Osteocyte (in vitro differentiated cells): ENCODE measurements at places on chromosomes 16 and 17.

- no peak overlapping the region for H3K4me3 ChIP-seq
- no peaks in the 10 kb centered on the region for H3K36me3 ChIP-seq
- no peaks in the 10 kb centered on the region for H3K27me3 ChIP-seq
- no peak overlapping the region for H3K27ac ChIP-seq
Measured at GRCh38 chr17:18139498-18139897, 30.9 kb downstream of the MYO15A start.

GRCh38 chr17:59804901-59805465, 87.8 kb downstream of the TUBD1 start:
- peak overlapping the region; percentile 80 for H3K27ac ChIP-seq
- peaks cover 28% of the 10 kb centered on the region for H3K4me1 ChIP-seq
- no peak for DNase-seq

DNA sequence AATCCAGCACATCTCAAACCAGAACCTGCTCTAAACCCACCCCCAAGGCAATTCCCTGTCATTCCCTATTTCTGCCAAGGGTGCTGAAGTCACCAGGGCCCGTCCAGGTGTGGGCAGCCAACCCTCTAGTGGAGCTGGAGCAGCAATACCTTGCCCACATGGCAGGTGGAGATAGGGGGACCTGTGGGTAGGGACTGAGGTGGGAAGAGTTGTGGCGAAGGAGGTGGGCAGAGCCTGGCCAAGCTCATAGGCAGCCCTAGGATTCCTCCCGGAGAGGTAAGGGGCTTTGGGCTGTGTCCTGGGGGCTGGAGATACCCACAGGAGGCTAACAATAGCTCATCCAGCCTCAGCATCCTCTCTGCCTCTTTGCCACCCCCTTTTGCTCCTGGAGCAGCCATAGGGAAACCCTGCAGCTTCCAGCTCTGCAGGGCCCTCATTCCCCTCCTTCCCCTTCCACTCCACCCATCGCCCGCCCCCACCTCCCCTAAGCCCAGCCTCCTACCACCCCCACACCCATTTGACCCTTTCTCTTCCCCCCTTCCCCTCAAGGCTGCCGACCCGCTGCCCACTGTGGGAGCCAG, 30.4 kb upstream of the CRHR1 start:
- H3K36me3 ChIP-seq: no peaks in the 10 kb centered on the region
- H3K27me3 ChIP-seq: peaks cover 31% of the 10 kb centered on the region
- H3K4me1 ChIP-seq: no peaks in the 10 kb centered on the region
- no peak overlapping the region for H3K4me3 ChIP-seq
- no peak for DNase-seq
- no peak overlapping the region for H3K27ac ChIP-seq

GRCh38 chr16:29996766-29997250, 767 bp downstream of the INO80E start:
- DNase-seq: no peak
- H3K27me3 ChIP-seq: no peaks in the 10 kb centered on the region
- peak overlapping the region; percentile 95 for H3K27ac ChIP-seq
- peak overlapping the region; percentile 99 for H3K4me3 ChIP-seq
- H3K4me1 ChIP-seq: peaks cover 23% of the 10 kb centered on the region
- no peaks in the 10 kb centered on the region for H3K36me3 ChIP-seq

DNA sequence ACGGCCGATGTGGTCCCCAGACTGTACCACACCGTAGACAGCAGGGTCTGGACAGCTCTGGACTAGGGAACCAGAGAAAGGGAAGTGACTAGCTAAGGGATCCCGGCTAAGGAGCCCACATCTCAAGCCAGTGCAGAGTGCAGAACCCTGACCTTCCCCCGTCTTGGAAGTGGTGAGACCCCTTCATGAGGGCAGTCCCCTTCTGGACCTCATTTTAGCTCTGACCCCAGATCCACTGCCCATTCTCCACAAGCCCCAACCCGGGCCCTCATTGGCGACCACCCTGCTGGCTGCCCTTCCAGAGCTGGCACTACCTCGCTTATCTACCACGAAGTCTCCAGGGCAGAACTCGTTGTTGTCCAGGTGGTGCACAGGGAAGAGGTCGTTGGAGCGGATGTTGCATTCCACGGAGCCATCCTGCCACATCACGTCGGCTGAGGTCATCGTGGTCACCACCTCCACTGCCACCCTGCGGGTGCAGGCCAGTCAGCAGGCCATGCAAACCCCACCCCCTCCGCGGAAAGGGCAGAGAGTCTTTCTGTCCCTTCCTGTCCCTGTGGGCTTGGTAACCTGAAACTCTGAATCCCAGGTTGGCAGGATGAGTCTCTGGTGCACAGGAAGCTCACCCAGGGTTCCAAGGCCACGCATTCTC, 14.2 kb downstream of the SPHK1 start:
- no peak overlapping the region for H3K27ac ChIP-seq
- no peaks in the 10 kb centered on the region for H3K4me1 ChIP-seq
- no peak for DNase-seq
- no peaks in the 10 kb centered on the region for H3K27me3 ChIP-seq
- peaks cover 45% of the 10 kb centered on the region for H3K36me3 ChIP-seq
- no peak overlapping the region for H3K4me3 ChIP-seq

DNA sequence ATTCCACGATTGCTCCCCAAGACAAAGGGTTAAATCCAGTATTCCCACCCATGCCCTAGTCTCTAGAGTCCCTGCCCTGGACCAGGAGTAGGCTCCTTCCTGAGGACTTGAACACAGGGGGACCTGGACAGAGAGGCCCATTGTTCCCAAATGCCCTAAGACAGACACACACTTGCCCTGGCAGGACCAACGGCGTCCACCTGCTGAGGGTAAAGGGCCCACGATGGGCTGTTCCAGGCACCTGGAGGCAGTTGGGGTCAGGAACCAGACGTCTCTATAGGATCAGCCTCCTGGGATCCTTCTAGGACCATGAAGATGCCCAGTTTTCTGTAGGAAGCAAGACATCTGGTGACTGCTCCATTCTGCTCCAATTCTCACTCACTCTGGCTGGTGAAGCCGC, 39.3 kb downstream of the TNFRSF13B start:
- peaks cover 8% of the 10 kb centered on the region for H3K27me3 ChIP-seq
- no peak overlapping the region for H3K27ac ChIP-seq
- no peaks in the 10 kb centered on the region for H3K4me1 ChIP-seq

GRCh38 chr17:21200590-21201297, 13.2 kb downstream of the TMEM11 start:
- H3K27ac ChIP-seq: peak overlapping the region; percentile 9
- H3K4me3 ChIP-seq: no peak overlapping the region
- DNase-seq: no peak

DNA sequence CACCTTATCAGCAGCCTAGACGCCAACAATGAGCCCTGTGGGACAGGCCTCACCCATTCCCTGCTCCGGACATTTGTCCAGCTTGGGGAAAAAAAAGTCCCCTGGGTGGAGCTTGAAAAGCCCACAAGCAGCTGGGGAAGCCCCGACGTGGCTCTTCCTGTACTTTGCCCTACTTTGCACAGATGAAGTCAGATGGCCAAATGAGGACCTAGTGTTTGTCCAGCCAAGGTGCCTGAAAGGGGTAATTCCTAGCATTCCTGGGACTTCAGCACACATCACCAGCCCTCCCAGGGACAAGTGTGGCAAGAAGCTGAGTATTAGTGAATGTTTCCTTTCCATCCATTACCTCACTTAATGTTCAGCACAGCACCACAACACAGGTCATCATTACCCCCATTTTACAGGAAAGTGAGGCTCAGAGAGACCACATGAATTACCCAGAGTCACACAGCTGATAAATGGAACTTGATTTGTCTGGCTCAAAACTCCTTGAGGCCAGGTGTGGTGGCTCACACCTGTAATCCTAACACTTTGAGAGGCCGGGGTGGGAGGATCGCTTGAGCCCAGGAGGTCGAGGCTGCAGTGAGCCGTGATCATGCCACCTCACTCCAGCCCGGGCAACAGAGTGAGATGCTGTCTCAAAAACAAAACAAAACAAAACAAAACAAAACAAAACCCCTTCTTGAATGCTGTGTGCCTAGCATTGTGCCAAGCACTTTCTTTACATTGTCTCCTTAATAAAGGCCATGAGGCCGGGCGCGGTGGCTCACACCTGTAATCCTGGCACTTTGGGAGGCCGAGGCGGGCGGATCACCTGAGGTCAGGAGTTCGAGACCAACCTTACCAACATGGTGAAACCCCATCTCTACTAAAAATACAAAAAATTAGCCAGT, 19.9 kb upstream of the PLLP start:
- peaks cover 6% of the 10 kb centered on the region for H3K27me3 ChIP-seq
- no peaks in the 10 kb centered on the region for H3K36me3 ChIP-seq
- peak overlapping the region; percentile 63 for H3K27ac ChIP-seq
- peaks cover 17% of the 10 kb centered on the region for H3K4me1 ChIP-seq
- H3K4me3 ChIP-seq: no peak overlapping the region

GRCh38 chr16:54505549-54506213, 219.1 kb upstream of the IRX3 start:
- peaks cover 31% of the 10 kb centered on the region for H3K27me3 ChIP-seq
- H3K4me3 ChIP-seq: no peak overlapping the region
- H3K36me3 ChIP-seq: no peaks in the 10 kb centered on the region
- peaks cover 21% of the 10 kb centered on the region for H3K4me1 ChIP-seq

DNA sequence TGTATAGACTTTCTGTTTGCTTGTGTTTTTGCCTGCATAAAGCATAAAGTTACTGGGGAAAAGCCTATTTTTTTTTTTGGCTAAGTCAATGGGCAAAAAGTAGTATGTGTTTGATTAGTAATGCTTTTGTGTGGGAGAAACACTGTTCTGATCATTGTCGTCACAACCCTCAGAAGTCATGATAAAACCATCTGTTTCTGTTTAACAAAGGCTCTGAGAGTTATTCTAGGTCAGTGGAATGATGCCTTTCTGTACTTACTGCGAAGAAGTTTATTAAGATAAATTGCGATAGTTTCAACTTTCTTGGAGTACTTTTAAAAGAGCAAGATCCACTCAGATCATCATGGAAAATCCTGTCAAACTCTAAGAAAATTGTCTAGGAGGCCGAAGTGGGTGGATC, 80.9 kb downstream of the PRKCA start:
- no peaks in the 10 kb centered on the region for H3K27me3 ChIP-seq
- H3K36me3 ChIP-seq: peaks cover 2% of the 10 kb centered on the region
- peaks cover 53% of the 10 kb centered on the region for H3K4me1 ChIP-seq
- H3K27ac ChIP-seq: peak overlapping the region; percentile 71
- H3K4me3 ChIP-seq: no peak overlapping the region
- DNase-seq: no peak

DNA sequence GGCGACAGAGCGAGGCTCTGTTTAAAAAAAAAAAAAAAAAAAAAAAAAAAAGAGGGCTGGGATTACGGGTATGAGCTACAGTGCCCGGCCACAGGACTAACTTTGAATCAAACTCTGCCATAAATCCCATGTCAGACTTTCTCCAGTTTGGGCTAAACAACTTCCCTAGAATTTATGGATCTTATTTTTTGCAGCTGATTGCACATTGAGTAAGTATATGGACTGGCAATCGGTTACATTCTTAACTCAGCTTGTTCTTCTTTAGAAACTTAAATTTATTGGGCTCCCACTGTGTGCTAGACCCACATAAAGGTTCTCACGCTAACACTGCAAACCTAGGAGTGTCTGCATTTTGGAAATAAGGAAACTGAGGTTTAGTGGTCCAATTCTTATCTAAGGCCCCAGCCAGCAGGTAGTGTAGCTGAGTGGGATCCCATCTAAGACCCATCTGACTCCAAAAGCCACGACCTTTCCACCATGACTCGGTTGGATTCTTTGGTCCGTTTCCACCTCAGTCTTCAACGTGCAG, 718 bp upstream of the CBFB start:
- peak overlapping the region; percentile 68 for H3K4me3 ChIP-seq
- H3K4me1 ChIP-seq: peaks cover 30% of the 10 kb centered on the region
- H3K36me3 ChIP-seq: peaks cover 3% of the 10 kb centered on the region
- DNase-seq: no peak
- H3K27ac ChIP-seq: peak overlapping the region; percentile 80

DNA sequence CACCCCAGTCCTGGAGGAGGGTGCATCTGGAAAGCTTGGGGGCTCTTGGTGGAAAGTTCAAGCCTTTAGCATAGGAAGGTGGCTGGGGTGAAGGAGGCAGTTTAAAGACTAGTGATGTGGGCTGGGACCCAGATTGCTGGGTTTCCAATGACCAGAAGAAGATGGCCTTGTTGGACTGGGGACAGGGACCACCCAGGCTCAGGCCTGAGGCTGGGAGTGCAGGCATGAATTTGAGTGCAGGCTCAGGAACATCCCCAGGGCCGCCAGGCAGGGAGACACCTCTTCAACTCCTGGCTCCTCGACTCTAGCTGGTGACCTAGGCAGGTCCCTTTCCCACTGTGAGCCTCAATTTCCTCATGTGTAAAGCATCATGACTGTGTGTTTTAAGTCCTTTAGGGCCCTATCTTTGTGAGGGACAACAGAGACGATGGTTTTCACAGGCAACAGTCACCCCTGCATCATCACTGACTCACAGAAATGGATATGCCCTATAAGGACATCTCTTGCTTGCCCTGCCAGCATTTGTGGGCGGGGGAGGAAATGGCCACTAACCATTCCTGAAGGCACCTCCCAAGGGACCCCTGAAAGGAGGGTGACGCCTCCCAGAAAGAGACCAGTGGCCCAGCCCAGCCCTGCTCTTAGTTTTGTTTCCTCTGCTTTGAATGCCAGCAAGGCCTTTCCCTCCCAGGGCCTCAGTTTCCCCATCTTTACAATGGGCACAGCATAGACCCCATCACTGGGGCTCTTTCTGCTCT, 11.1 kb downstream of the NLRC5 start:
- DNase-seq: no peak
- no peaks in the 10 kb centered on the region for H3K27me3 ChIP-seq
- H3K4me3 ChIP-seq: no peak overlapping the region
- peak overlapping the region; percentile 83 for H3K27ac ChIP-seq
- H3K36me3 ChIP-seq: no peaks in the 10 kb centered on the region
- peaks cover 19% of the 10 kb centered on the region for H3K4me1 ChIP-seq

DNA sequence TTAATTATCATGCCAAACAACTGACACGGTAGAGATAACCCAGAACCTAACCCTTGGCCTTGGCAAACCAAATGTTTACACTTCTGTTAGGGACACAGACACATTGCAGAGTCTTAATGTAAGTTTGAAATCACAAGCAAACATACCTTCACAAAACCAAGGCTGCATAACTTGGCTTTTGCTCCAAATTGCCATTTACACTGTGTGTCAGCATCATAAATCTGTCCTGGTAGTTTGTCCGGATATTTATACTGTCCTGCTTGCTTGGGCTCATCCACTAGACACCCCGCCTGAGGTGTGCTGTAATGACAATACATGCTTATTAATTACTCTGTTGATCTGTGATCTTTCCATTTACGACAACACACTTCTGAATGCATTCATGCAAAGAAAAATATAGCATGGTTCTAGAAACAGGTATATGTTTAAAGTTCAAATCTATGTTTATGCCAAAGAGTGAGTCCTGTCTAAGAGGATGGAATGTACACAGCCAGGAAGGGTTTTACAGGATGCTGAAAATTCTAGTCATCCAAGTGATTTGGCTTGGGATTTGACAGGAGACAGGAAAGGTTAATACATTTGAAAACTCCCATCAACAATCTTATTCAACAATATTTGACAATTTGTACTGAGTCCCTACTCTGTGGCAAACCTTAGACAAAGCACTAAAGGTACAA, 81.1 kb downstream of the ADAMTS18 start:
- H3K4me1 ChIP-seq: no peaks in the 10 kb centered on the region
- no peak overlapping the region for H3K27ac ChIP-seq
- H3K36me3 ChIP-seq: no peaks in the 10 kb centered on the region
